ENCODE measurements at places on chromosomes 13 and 19.

GRCh38 chr13:30851697-30852096 lies 54.4 kb upstream of the MEDAG start:
- DNase-seq: no peak

GRCh38 chr19:18428787-18429674 lies 8.9 kb downstream of the ISYNA1 start:
- DNase-seq: no peak

- DNase-seq: no peak
These were observed 6.8 kb upstream of the FRY start for GRCh38 chr13:32024750-32025149.

DNA sequence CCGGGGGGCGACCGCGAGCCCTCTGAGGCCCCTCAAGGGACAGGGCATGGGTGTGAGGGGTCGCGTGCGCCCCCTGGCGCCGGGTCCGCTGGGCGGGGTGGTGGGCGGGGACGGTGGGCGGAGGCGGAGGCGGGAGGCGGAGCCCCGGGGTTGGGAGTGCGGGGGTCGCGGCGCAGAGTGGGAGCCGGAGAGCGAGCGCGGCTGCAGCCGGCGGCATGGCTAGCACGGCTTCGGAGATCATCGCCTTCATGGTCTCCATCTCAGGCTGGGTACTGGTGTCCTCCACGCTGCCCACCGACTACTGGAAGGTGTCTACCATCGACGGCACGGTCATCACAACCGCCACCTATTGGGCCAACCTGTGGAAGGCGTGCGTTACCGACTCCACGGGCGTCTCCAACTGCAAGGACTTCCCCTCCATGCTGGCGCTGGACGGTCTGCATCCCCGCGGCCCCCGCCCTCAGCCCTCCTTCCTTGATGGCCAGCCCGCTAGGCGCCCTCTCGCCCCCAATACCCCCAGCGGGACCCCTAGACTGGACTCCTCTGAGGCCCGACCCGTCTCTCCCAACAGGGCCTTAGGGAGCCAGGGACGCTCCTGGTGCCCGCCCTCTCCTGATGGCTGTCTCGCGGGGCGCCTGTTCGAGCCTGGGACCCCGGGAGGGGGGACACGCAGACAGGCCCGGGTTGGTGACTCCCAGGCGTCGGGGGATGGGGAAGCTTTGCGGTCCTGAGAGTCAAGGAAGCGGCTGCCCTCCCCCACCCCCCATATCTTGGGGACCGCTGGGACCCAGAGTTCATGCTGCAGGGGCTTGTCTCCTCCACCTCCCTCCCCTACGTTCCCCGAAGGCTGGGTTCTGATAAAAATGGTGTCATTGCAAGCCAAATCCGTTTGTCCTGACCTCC lies at the start of gene CLDN10:
Gene CLDN10 (plus strand): TSS at position 182 of the 903 bp plus-strand sequence. CDS start 34 bp downstream, at position 216.
- no peak for DNase-seq

GRCh38 chr19:44447916-44448674 lies at the start of gene ZNF229:
Gene ZNF229, minus strand, starts transcription at chr19:44448472. Its CDS starts 5,625 bp downstream, at chr19:44442847.
- no peak for DNase-seq

- no peak for DNase-seq
These were observed 72.5 kb upstream of the UBL3 start for GRCh38 chr13:29922896-29923295.
